Type B pancreatic cell (in vitro differentiated cells): ENCODE measurements at places on chromosomes 12 and 14. TPM values are rescaled to one million over a fixed set of nuclear protein-coding genes. Genes with fewer than 3 reads are reported as not detected.

GRCh38 chr14:65277027-65277426, 135.5 kb upstream of the FUT8 start:
- H3K4me3 ChIP-seq, result no peak overlapping the region
- H3K36me3 ChIP-seq, result no peaks in the 10 kb centered on the region

GRCh38 chr12:48966177-48966895, 5.2 kb downstream of the WNT10B start:
- H3K4me1 ChIP-seq, result peaks cover 17% of the 10 kb centered on the region
- no peak for DNase-seq
- H3K27ac ChIP-seq, result no peak overlapping the region
- H3K36me3 ChIP-seq, result no peaks in the 10 kb centered on the region

GRCh38 chr12:121175383-121176119, 34.4 kb upstream of the P2RX4 start:
- H3K36me3 ChIP-seq, result no peaks in the 10 kb centered on the region
- no peak for DNase-seq
- H3K4me3 ChIP-seq, result no peak overlapping the region
- no peaks in the 10 kb centered on the region for H3K27me3 ChIP-seq
- peaks cover 5% of the 10 kb centered on the region for H3K4me1 ChIP-seq
- no peak overlapping the region for H3K27ac ChIP-seq

CMA1 gene
- total RNA-seq, result not detected in 2 replicates

- H3K36me3 ChIP-seq, result no peaks in the 10 kb centered on the region
- no peak for DNase-seq
- peak overlapping the region; percentile 12 for H3K4me3 ChIP-seq
- peaks cover 42% of the 10 kb centered on the region for H3K4me1 ChIP-seq
Measured at GRCh38 chr14:79514700-79515099, 696.6 kb downstream of the DIO2 start.

- no peaks in the 10 kb centered on the region for H3K36me3 ChIP-seq
- peaks cover 11% of the 10 kb centered on the region for H3K4me1 ChIP-seq
- H3K4me3 ChIP-seq, result no peak overlapping the region
Measured at GRCh38 chr14:58607952-58608317, 29.8 kb upstream of the DACT1 start.

DNA sequence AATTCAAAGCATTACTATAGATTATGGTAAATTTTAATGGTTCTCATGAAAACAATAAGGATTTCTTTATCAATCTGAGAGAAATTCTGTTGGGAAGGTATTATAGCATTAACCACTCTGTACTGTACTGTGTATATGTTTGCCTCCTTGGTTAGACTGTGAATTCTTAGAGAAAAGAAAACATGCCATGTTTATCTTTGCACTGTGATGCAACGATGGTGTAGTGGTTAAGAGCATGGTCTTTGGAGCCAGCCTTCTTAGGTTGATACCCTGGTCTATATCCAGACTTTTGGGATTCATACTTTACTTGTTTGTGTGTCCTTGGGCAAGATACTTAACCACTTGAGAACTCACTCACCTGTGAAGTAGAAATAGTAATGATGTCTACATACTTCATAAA, 32.2 kb upstream of the NUBPL start:
- H3K4me1 ChIP-seq, result no peaks in the 10 kb centered on the region
- H3K36me3 ChIP-seq, result no peaks in the 10 kb centered on the region
- H3K4me3 ChIP-seq, result no peak overlapping the region
- H3K27ac ChIP-seq, result no peak overlapping the region

DNA sequence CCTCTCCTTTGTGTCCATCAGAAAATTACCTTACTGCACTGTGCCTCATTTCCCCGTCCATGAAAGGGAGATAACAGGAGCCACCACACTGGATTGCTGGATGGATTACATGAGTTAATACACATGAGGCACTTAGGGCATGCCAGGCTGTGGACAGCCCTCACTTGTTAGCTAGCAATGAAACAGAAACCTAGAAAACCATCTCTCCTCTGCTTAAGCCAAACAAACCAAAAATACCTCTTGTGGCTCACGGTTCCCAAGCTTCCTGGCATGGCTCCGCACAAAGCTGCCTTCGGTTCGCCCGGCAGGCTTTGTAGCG, 660 bp upstream of the HCFC2 start:
- peak overlapping the region; percentile 44 for H3K27ac ChIP-seq
- DNase-seq, result no peak
- peaks cover 12% of the 10 kb centered on the region for H3K4me1 ChIP-seq
- peak overlapping the region; percentile 94 for H3K4me3 ChIP-seq

DNA sequence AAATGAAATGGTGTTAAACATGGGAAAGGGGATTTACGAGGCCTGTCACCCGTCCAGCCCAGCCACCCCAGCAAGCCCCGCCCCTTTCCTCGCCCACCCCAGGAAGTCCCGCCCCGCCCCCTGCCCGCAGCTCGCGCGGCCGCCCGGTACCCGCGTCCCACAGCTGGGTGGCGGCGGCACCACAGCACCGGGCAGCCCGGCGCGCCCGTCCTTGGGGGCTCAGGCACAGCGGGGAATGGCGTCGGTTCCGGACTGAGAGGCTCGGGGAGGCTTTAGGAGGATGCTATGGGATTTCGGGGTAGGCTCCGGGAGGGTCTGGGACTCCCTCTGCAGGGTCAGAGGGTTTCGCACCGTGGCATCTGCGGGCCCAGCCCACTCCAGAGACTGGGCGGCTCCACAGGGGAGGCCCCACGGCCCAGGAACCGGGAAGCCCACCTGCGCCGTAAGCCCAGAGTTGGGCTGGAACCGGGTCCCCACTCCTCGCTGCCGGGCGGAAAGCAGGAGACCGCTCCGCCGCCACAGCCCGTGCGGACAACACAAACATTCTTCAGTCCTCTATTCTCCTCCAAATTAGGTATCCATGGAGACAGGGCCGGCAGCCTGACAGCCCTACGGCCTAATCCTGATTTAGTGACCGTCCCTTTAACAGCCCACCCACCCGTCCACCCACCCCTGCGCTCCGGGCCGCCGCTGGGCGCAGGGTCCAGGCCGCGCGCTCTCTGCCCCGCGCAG, 1.4 kb downstream of the FIGNL2 start:
- no peak for DNase-seq
- H3K27ac ChIP-seq, result no peak overlapping the region
- H3K27me3 ChIP-seq, result no peaks in the 10 kb centered on the region
- peak overlapping the region; percentile 91 for H3K4me3 ChIP-seq
- H3K36me3 ChIP-seq, result no peaks in the 10 kb centered on the region

TEX52 gene
- not detected in 2 replicates for total RNA-seq

SLC17A8 gene
- total RNA-seq, result 2.6 and 6.1 TPM in 2 replicates

- DNase-seq, result no peak
- H3K36me3 ChIP-seq, result no peaks in the 10 kb centered on the region
- H3K4me3 ChIP-seq, result no peak overlapping the region
- H3K27ac ChIP-seq, result no peak overlapping the region
- H3K4me1 ChIP-seq, result no peaks in the 10 kb centered on the region
Measured at GRCh38 chr12:15393995-15394394, 71.7 kb downstream of the PTPRO start.

- H3K27ac ChIP-seq, result no peak overlapping the region
- peaks cover 24% of the 10 kb centered on the region for H3K4me1 ChIP-seq
- DNase-seq, result no peak
- H3K36me3 ChIP-seq, result peaks cover 4% of the 10 kb centered on the region
- no peak overlapping the region for H3K4me3 ChIP-seq
- H3K27me3 ChIP-seq, result peaks cover 53% of the 10 kb centered on the region
Measured at GRCh38 chr14:33796356-33796755, 154.5 kb downstream of the EGLN3 start.

PRPH gene
- total RNA-seq, result 1.8 and 7.3 TPM in 2 replicates

- peaks cover 14% of the 10 kb centered on the region for H3K36me3 ChIP-seq
- no peak overlapping the region for H3K27ac ChIP-seq
- H3K27me3 ChIP-seq, result no peaks in the 10 kb centered on the region
- no peaks in the 10 kb centered on the region for H3K4me1 ChIP-seq
- no peak overlapping the region for H3K4me3 ChIP-seq
Measured at GRCh38 chr12:79775355-79776027, 84.7 kb upstream of the PAWR start.

AGAP2 gene
- 0.33 and 4.1 TPM in 2 replicates for total RNA-seq

CD4 gene
- 0.64 and 0.65 TPM in 2 replicates for total RNA-seq

DNA sequence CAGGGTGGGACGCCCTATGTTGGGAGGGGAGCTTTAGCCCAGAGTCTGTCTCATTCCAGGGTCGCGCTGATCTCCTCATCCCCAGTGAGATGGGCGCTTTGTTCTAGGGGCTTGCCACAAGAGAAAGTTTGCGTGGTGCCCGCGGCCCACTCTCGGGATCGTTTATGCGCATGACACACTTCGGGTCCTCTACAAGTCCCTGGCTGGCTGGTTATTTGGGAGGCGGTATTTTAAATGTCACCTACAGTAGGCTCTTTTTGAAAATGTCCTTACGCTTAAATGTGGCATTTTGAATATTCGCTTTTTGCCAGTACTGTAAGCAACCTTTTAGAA, 541 bp downstream of the GOLT1B start:
- H3K27ac ChIP-seq, result no peak overlapping the region
- no peaks in the 10 kb centered on the region for H3K27me3 ChIP-seq

DNA sequence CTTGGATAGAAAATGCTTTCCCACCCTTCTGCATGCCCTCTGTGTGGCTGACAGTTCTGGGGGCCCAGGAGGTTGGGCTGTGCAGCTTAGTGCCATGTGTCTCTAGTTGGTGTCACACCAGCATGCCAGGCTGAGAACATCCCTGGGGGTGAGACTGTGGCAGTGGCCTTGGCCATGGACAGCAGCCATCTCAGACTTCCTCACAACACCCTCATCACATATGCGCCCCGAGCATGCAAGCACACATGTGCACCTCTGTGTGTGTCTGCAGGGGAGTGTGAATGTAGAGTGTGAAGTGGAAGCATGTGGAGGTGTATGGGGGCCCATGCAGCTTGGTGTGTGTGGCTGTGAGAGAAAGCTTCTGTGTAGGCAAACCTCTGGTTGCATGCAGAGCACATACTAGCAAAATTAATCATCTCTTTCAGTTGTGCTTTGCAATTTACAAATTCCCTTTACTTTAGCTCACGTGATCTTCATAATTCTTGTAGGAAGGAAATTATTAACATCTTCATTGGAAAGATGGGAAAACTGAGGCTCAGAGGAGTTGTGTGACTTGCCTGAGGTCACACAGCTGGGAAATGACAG, 8.4 kb downstream of the ASIC1 start:
- no peak overlapping the region for H3K27ac ChIP-seq
- no peak for DNase-seq
- H3K27me3 ChIP-seq, result peaks cover 19% of the 10 kb centered on the region
- peaks cover 12% of the 10 kb centered on the region for H3K4me1 ChIP-seq
- peaks cover 6% of the 10 kb centered on the region for H3K36me3 ChIP-seq

DNA sequence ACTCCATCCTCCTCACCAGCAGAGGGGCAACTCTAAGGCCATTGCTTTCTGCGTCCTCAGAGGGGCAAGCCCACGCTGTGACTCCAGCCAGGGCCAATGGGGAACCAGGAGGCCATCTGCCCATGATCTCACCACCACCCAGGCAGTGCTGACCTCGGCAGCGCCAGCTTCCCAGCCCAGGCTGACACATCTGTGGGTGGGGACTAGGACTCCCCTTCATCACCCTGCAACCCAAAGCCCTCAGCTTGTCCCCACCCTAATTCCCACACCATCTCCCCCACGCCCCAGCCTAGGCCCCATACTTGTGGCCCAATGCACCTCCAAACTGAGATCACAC, 58.6 kb downstream of the VWF start:
- no peaks in the 10 kb centered on the region for H3K36me3 ChIP-seq
- no peak for DNase-seq
- H3K4me3 ChIP-seq, result peak overlapping the region; percentile 46
- H3K4me1 ChIP-seq, result peaks cover 26% of the 10 kb centered on the region

DNA sequence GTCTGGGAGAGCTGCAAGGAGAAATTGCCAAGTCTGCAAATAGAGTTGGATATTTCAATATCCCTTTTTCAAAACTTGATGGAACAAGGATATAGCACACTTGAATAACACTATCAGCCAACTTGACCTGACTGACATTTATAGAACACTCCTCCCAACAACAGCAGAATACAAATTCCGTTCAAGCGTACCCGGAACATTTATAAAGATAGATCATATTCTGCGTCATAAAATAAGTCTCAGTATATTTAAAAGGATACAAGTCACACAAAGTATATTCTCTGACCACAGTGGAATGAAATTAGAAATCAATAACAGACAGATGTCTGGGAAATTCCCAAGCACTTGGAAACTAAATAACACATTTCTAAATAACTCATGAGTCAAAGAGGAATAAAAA, 29.0 kb upstream of the MEG3 start:
- no peak overlapping the region for H3K4me3 ChIP-seq
- no peak overlapping the region for H3K27ac ChIP-seq
- H3K27me3 ChIP-seq, result peaks cover 10% of the 10 kb centered on the region

GRCh38 chr12:131863711-131864396, 30.6 kb upstream of the ULK1 start:
- no peaks in the 10 kb centered on the region for H3K36me3 ChIP-seq
- H3K4me3 ChIP-seq, result no peak overlapping the region
- DNase-seq, result no peak
- peaks cover 22% of the 10 kb centered on the region for H3K4me1 ChIP-seq
- peak overlapping the region; percentile 55 for H3K27ac ChIP-seq

GRCh38 chr12:89947437-89948270, 239.0 kb upstream of the ATP2B1 start:
- peak overlapping the region; percentile 52 for H3K4me3 ChIP-seq
- no peaks in the 10 kb centered on the region for H3K36me3 ChIP-seq
- H3K4me1 ChIP-seq, result peaks cover 49% of the 10 kb centered on the region
- no peaks in the 10 kb centered on the region for H3K27me3 ChIP-seq

KRT81 gene
- 0.31 TPM in 2 replicates for total RNA-seq

AKAP5 gene
- 0.52 and 1.4 TPM in 2 replicates for total RNA-seq

RAD9B gene
- 0.12 and 0.46 TPM in 2 replicates for total RNA-seq

- DNase-seq, result no peak
- H3K36me3 ChIP-seq, result no peaks in the 10 kb centered on the region
- no peak overlapping the region for H3K4me3 ChIP-seq
Measured at GRCh38 chr14:31945074-31945613, 132.0 kb upstream of the ARHGAP5 start.

DNA sequence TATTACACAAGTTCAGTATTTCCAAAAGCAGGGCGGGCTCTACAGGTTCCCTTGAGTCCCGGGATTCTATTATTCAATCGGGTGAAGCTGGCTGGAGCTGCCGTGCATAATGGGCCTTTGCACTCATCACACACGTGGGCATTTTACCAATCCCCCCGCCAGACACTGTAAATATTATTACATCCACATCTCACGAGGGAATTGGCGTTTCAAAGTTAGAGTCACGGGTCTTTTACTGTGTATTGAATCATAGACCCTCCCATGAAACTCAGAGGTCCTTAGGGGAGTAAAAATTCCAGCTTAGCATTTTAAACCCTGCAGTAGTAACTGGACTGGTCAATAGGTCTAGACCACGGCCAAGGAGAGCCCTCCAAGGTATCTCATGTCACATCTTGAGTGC, 70.3 kb downstream of the MAP1LC3B2 start:
- H3K27ac ChIP-seq, result no peak overlapping the region
- no peak for DNase-seq
- peaks cover 8% of the 10 kb centered on the region for H3K27me3 ChIP-seq
- no peak overlapping the region for H3K4me3 ChIP-seq

NGB gene
- not detected in 2 replicates for total RNA-seq

KRT73 gene
- 0.12 TPM in 1 of 2 replicates, not detected in the other for total RNA-seq

DNA sequence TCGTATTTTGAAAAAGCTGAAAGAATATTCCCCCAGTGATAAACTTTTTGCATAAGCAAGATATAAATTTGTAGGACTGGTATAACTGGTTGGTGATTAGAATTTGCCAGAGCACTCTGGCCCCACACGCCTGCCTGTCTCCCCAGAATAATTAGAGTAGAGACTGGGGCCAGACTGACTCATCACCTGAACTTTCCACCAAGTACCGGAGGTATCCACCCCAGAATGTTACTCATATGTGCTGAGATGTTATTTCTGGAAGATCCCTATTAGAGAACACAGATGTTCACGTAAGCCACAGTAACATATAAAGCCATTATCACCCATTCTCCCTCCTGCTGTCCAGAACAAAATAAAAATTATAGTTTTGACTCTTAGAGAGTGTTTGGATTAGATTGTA, 49.5 kb upstream of the PIWIL1 start:
- H3K4me3 ChIP-seq, result no peak overlapping the region
- peaks cover 4% of the 10 kb centered on the region for H3K36me3 ChIP-seq
- DNase-seq, result no peak
- H3K27me3 ChIP-seq, result peaks cover 18% of the 10 kb centered on the region
- H3K27ac ChIP-seq, result no peak overlapping the region
- peaks cover 17% of the 10 kb centered on the region for H3K4me1 ChIP-seq

PAX9 gene
- total RNA-seq, result 5.6 and 6.3 TPM in 2 replicates
